ENCODE measurements at places on chromosomes 11 and 22.

GRCh38 chr11:113286509-113287497, 27.6 kb upstream of the TTC12 start:
- no peak for DNase-seq

GRCh38 chr11:44178381-44178780, 82.9 kb downstream of the EXT2 start:
- DNase-seq: no peak

GRCh38 chr11:19059833-19060232, 684 bp downstream of the MRGPRX2 start:
- no peak for DNase-seq

GRCh38 chr11:12864316-12865156, 144.6 kb upstream of the RASSF10 start:
- DNase-seq: no peak

GRCh38 chr11:97610000-97610399, 1220.2 kb downstream of the JRKL start:
- no peak for DNase-seq

GRCh38 chr22:28247136-28247535, 328.1 kb upstream of the PITPNB start:
- DNase-seq: no peak

All from T1000 (cell line).